ENCODE measurements at places on chromosomes 5 and 9. TPM values are rescaled to one million over a fixed set of nuclear protein-coding genes. Genes with fewer than 3 reads are reported as not detected.
A peak's percentile ranks its signal among the peaks of the same experiment; 100 is the strongest.

PTPRD gene
- total RNA-seq: 78.9 TPM

SLC4A9 gene
- 2.5 TPM for total RNA-seq

- DNase-seq: peak; percentile 45
- H3K36me3 ChIP-seq: no peaks in the 10 kb centered on the region
- no peaks in the 10 kb centered on the region for H3K27me3 ChIP-seq
- H3K4me1 ChIP-seq: no peaks in the 10 kb centered on the region
- no peak overlapping the region for H3K4me3 ChIP-seq
These were observed 14.8 kb downstream of the ROR2 start for GRCh38 chr9:91935066-91935749.

- DNase-seq: no peak
- H3K4me1 ChIP-seq: no peaks in the 10 kb centered on the region
- no peak overlapping the region for H3K27ac ChIP-seq
- H3K27me3 ChIP-seq: no peaks in the 10 kb centered on the region
- no peaks in the 10 kb centered on the region for H3K36me3 ChIP-seq
These were observed 30.2 kb upstream of the SMIM23 start for GRCh38 chr5:171755354-171755821.

GRCh38 chr5:117054911-117055310 lies 480.3 kb upstream of the SEMA6A start:
- H3K36me3 ChIP-seq: no peaks in the 10 kb centered on the region
- H3K4me1 ChIP-seq: no peaks in the 10 kb centered on the region
- H3K27me3 ChIP-seq: no peaks in the 10 kb centered on the region
- DNase-seq: no peak
- no peak overlapping the region for H3K4me3 ChIP-seq
- no peak overlapping the region for H3K27ac ChIP-seq

- H3K27ac ChIP-seq: no peak overlapping the region
- no peak for DNase-seq
- H3K4me3 ChIP-seq: no peak overlapping the region
- no peaks in the 10 kb centered on the region for H3K36me3 ChIP-seq
- no peaks in the 10 kb centered on the region for H3K27me3 ChIP-seq
These were observed 4.3 kb upstream of the C7 start for GRCh38 chr5:40904994-40905306.

GRCh38 chr9:20242510-20243189 lies 379.6 kb downstream of the MLLT3 start:
- H3K36me3 ChIP-seq: no peaks in the 10 kb centered on the region
- peak; percentile 15 for DNase-seq
- no peaks in the 10 kb centered on the region for H3K4me1 ChIP-seq

DNA sequence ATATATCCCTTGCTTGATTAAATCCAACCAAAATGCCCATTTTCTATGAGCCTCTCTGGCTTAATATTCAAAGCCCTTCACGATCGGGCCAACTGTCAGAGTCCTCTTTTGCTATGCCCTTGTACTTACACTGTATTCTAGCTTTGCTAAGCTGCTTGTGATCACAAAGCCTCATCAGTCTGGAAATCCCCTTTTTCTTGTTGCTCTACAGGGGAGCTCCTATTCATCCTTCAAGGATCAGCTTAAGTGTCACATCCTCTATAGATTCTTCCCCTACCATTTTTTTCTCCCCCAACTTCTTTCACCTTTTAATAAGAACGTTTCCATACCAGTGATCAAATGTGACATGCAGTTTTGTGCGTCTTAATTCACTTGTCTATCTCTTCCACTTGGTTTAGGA lies 450.4 kb upstream of the CHD1 start:
- no peak overlapping the region for H3K4me3 ChIP-seq
- DNase-seq: no peak
- H3K36me3 ChIP-seq: no peaks in the 10 kb centered on the region
- H3K4me1 ChIP-seq: no peaks in the 10 kb centered on the region

- no peaks in the 10 kb centered on the region for H3K27me3 ChIP-seq
- no peak for DNase-seq
- H3K27ac ChIP-seq: no peak overlapping the region
- H3K4me1 ChIP-seq: peaks cover 12% of the 10 kb centered on the region
- no peaks in the 10 kb centered on the region for H3K36me3 ChIP-seq
These were observed 23.8 kb downstream of the NANS start for GRCh38 chr9:98080326-98080725.
